ENCODE measurements at places on chromosomes 7 and 10. TPM values are rescaled to one million over a fixed set of nuclear protein-coding genes. Genes with fewer than 3 reads are reported as not detected.

DNA sequence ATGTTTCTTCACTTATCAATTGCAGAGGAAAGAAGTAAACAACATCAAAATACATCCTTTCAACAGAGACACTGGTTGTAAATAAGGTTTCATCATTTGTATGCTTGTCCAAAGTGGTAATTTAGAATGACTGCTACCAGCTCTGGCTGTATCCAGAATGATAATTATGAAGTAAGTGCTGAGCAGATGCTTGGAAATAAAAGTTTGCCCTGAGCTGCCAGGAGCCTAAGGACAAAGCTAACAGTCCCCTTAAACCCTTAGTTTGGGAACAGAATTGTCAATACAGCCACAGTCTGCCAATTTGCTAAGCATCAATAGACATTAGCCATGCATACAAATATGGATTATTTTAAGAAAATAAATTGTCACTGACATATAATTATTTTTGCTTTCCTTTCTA is 147.0 kb upstream of the SLC13A1 start:
- H3K4me1 ChIP-seq, result no peaks in the 10 kb centered on the region
- DNase-seq, result no peak
- H3K27ac ChIP-seq, result no peak overlapping the region
- no peak overlapping the region for H3K4me3 ChIP-seq
- no peaks in the 10 kb centered on the region for H3K36me3 ChIP-seq

GRCh38 chr10:110040767-110041478 is 33.1 kb downstream of the ADD3 start:
- H3K4me3 ChIP-seq, result no peak overlapping the region
- DNase-seq, result no peak
- no peaks in the 10 kb centered on the region for H3K4me1 ChIP-seq
- H3K36me3 ChIP-seq, result no peaks in the 10 kb centered on the region
- H3K27me3 ChIP-seq, result no peaks in the 10 kb centered on the region

GRCh38 chr10:110168601-110169481 is 38.6 kb upstream of the MXI1 start:
- H3K27me3 ChIP-seq, result peaks cover 21% of the 10 kb centered on the region
- DNase-seq, result no peak
- H3K27ac ChIP-seq, result no peak overlapping the region
- no peaks in the 10 kb centered on the region for H3K36me3 ChIP-seq

- no peaks in the 10 kb centered on the region for H3K27me3 ChIP-seq
- DNase-seq, result no peak
- H3K27ac ChIP-seq, result no peak overlapping the region
These were observed 125.0 kb downstream of the FAM107B start for GRCh38 chr10:14649739-14650138.

The CPXM2 gene
- total RNA-seq, result not detected

All from Panc1 (cell line).